Transverse colon (tissue), 4 donors: ENCODE measurements at places on chromosomes 1 and 21.
A peak's percentile ranks its signal among the peaks of the same experiment; 100 is the strongest.

DNA sequence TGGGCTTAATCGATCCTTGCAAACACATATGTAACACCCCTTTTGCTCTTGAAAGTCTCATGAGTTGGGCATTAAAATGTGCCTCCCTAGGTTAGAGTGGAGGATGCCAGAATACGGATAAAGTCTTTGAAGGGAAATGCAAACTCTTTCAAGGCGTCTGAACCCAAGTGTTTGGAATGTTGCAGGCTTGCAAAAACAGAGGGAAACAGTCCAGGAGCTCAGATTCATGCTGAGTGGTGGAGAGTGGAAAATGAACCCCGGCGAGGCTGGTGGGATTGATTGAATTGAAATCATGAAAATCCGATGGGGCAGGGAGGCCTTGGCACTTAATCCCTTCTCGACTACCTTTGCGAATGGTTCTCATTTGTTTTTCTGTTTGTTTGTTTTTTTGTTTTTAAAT, 175.5 kb downstream of the PGBD5 start:
- DNase-seq, result no peak

DNA sequence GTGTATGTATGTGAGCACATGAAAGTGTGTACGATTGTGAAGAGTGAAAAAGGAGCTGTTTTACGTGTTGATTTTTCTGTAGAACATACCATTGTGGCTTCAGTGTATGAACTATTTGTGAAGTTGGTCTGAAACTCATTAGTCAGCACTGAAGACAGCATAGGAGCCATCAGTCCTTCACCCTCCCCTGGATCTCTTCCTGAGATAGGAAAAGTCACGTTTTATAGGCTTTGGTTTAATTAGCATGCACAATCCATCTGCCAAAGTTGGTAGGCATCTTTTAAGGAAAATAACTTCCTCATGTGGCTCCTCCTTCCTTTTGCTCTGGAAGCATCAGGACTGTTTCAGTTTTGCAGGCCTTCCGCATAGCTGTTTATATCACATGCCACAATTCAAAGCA, 1.4 kb upstream of the RABIF start:
- DNase-seq, result no peak

GRCh38 chr1:202154766-202155477, 5.5 kb downstream of the PTPN7 start:
- DNase-seq, result peak; percentile 59

DNA sequence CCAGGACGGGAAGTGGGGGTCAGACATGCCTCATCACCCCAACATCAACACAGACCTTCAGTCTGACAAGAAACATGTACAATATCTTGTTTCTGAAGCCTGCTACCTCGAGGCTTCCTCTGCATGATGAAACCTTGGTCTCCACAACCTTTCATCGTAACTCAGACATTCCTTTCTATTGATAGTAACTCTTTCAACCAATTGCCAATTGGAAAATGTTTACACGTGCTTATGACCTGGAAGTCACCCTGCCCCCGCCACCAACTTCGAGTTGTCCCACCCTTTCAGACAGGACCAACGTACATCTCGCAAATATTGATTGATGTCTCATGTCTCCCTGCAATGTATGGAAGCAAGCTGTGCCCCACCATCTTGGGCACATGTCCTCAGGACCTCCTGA, 159.5 kb downstream of the ETS2 start:
- DNase-seq, result no peak

DNA sequence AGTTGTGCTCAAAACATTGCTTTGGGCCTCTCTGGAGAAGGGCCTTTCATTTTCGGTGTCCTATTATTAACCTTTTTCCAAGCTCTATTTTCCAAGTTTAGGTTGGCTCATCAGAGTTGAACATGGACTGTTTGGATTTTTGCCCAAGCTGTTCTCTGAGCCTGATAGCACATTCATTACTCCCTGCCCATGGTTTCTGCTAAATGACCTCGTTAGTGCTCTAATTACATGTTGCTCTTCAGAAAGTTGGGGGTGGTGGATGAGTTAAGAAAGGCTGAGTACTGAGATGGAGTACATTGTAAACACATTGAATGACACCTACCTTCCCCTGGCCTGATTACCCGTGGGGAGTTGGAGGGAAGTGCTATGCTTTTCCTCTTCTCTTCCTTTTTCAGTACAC, 38.9 kb downstream of the LMO4 start:
- DNase-seq, result no peak

GRCh38 chr1:116335850-116336624, 37.0 kb upstream of the ATP1A1 start:
- peak; percentile 31 for DNase-seq

DNA sequence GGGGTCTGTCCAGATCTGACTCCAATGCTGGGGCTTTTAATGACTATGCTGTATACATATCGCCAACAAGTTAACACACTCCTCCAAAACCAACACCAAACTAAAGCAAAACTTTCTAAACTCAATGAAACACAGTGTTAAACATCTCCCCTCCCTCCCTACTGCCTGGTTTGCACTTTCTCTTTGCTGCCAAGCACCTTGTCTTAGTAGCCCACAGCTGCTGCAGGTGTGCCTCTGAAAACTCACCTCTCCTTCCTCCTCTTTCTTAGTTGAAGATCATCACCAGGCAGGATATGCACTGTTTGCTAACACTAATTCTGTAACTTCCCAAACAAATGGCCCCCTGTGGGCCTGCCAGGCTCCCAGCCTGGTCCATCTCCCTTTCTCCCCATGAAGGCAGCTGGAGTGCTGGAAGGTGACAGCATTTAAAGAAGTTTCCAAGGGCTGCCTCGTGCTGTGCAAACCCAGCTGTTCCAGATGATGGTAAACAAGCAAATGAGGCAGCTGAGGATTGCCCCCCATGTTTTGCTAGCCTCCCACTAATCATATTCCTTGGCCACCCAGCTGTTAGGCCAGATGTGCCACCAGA, 213.7 kb downstream of the ASTN1 start:
- DNase-seq, result no peak

GRCh38 chr1:58780411-58780810, 3.4 kb downstream of the JUN start:
- DNase-seq, result no peak

- no peak for DNase-seq
Measured at GRCh38 chr1:8464377-8464776, 146.5 kb downstream of the SLC45A1 start.

DNA sequence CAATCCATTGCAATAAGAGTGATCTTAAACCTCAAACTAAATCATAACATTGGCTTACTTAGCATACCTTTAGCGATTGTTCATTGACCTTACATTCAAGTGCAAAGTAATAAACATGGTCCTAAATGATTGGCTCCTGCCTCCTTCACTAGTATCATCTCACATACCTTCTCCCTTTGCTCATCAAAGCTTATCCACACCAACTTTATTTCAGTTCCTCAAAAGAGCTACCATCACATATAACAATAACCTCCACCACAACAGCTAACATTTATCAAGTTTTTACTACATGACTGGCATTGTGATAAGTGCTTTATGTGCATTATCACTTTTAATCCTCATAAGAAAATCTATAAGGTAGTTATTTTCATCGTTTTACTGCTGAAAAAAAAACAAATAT, 198.8 kb downstream of the COL24A1 start:
- DNase-seq, result no peak
